ENCODE measurements at places on chromosomes 16 and 17. TPM values are rescaled to one million over a fixed set of nuclear protein-coding genes. Genes with fewer than 3 reads are reported as not detected.

TP53TG3B gene
- polyA plus RNA-seq: not detected

- no peak for DNase-seq
These were observed 23.1 kb downstream of the COPRS start for GRCh38 chr17:31835984-31836383.

GRCh38 chr16:57526498-57526897, 9.9 kb downstream of the CCDC102A start:
- no peak for DNase-seq

- no peak for DNase-seq
These were observed 77.1 kb upstream of the RPL38 start for GRCh38 chr17:74126179-74126900.

KIF1C gene
- 56.5 TPM for polyA plus RNA-seq

HOXB5 gene
- not detected for polyA plus RNA-seq

DNA sequence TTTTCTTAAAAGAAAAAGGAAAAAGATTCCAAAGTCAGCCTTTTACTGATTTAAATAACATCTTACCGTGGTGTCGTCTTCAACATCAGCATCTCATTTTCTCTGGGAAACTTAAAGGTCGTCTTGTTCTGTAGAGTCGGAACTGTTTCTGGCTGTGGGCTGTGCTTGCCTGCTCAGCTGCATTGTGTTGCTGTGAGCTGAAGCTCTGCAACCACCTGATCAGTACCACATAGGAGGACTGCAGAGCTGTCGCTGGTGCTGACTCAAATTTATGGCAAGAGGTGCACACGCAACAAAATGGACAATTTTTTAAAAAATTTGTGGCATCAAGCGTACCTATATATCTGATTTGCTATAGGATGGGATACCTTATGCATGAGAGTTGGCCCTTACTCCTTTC, at the start of gene OMG:
Gene OMG (minus strand): TSS at position 150 of the 400 bp plus-strand sequence. CDS start 908 bp downstream, outside the sequence.
- DNase-seq: no peak

DNA sequence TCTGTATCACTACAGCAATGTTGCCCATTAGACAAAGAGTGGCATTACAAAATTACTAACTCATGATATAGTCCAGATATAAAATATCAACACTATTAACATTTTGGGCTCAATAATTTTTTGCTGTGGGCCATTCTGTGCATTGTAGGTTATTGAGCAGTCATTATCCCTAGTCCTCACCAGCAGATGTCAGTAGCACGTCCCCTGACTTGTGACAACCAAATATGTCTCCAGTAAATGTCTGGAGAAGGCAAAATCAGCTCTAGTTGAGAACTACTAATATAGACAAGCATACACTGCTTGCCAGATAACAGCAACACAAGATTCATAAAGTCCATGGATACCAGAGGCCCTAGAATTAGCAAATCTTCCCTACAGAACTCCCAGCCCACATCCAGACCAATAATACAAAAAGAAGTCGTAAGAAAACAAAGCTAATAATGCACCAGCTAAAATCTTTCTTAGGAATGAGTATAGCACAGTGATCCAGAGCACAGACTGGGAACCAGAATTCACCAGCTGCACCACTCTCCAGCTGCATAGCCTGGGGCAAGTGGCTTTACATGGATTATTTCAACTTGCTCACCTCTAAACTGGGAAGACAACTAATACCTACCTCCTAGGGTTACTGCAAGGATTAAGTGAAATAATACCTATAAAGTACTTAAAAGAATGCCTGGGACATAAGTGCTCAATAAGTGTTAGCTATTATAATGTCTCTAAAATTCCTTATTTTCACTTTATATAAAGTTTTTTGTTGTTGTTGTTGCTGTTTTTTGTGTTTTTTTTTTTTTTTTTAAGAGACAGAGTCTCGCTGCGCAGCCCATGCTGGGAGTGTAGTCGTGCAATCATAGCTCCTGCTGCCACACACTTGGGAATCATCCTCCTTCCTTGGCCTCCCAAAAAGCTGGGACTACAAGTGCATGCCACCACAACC, 23.7 kb downstream of the HELZ start:
- peak; percentile 44 for DNase-seq

SLC35G6 gene
- not detected for polyA plus RNA-seq

GRCh38 chr17:76834870-76835269, 33.3 kb upstream of the MGAT5B start:
- DNase-seq: no peak

- no peak for DNase-seq
These were observed 507 bp downstream of the SERPINF1 start for GRCh38 chr17:1762233-1762900.

NEUROD2 gene
- polyA plus RNA-seq: not detected

DNA sequence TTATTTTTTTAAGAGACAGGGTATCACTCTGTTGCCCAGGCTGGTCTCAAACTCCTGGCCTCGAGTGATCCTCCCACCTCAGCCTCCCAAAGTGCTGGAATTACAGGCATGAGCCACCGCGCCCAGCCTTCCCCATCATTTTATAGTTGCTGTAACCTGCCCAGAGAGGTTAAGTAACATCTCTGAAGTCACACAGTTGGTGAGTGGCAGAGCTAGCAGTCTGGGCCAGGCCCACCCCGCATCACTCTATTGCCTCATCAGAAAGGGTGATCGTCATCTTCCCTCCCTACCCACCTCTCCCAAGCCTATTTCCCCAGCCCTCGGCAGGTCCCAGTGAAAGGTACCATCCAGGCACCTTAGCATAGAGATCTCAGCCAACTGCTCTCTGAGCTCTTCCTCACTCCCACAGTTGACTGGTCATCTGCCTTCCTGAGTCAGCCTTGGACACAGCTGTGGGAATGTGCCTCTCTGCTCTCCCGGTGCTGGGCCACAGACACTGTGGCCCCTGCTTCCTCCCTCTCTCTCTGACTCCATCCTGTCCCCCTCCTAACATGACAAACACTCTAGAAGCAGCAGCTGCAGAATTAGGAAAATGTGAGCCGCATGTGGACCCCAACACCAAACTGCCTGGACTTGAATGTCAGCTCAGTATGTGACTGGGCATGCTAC, 57.1 kb downstream of the SCNN1B start:
- DNase-seq: no peak

GRCh38 chr16:17831330-17831729, 360.6 kb upstream of the XYLT1 start:
- no peak for DNase-seq

GRCh38 chr16:4675864-4676786, 17.2 kb upstream of the NUDT16L1 start:
- DNase-seq: no peak

DNA sequence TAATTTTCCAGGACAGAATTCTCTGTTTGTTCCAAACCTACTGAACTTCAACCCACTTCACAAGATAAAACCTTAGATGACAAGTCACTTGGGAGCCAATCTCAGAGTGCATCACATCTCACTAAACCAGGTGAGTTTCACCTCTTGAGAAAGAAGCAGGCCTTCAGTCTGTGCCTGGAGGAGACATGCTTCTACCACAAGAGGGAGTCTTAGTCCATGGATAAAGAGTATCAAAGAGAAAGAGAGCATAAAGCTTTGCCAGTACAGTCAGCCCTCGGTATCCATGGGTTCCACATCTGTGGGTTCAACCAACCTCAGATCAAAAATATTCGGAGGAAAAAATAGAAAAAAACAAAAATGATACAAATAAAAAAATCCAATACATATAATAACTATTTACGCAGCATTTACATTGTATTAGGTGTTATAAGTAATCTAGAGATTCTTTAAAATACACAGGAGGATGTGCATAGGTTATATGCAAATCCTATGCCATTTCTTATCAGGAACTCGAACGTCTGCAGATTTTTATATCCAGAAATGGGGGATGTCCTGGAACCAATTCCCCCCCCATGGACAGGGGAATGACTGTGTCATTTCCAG, 37.7 kb downstream of the DUSP14 start:
- peak; percentile 66 for DNase-seq

DNA sequence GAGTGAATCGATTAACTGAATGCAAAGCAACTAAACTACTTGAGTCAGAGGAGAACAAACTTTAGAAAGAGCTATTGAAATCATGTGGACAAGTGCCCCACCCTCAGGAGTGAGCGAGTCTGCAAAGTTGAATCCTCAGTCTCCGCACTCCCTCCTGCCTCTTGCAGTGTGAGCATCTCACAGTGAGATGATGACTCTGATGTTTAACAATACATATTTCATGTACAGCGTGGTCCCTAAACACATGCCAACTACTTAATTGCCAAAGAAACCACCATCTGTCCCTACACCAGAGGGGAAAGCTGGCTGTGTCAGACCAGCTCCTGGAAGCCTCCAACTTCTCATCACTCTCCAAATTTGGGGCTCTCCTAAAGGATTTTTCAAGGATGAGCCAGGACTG, 31.2 kb downstream of the PIMREG start:
- DNase-seq: peak; percentile 11

GRCh38 chr16:89473136-89473712, 17.1 kb downstream of the ANKRD11 start:
- no peak for DNase-seq

MAP2K4 gene
- polyA plus RNA-seq: 23.3 TPM

DNA sequence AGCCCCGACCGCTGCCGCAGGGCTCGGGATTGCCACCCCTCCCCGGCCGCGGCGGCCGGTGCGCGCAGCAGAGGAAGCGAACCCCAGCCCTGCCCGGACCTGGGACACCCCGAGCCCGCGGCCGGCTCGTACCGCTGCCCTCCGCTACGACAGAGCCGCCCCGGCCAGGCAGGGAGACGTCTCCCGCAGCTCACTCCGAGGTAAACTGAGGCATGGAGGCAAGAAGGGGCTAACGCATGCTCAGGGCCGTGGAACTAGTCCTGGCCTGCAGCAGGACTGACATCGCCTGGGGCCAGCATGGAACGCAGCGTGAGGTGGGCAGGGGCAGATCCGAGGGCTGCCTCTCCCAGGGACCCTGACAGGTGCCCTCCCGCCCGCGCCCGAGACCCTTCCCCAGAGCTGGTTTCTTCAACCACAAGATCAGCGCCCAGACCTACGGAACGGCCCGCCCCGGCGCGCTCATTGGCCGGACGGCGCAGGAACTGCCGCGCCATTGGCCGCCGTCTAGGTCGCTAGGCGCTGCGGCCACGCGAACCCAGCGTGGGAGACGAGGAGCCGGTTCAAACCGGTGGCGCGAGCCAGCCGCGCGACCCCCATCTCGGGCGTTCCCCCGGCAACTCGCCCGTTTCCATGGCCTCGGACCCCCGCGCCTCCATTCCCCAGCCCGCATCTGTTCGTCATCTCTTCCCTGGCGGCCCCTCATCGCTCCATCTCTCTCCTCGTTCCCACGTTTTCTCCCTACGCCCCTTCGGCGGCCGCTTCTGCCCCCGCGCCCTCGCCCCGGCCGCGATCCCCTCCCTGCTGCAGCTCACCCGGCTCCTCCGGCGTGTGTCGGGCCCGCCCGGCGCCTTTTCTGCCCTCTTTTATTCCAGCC, at the start of gene SLC43A2:
Gene SLC43A2 (minus strand): TSS at position 853 of the 874 bp plus-strand sequence. CDS start 960 bp downstream, outside the sequence.
- peak; percentile 78 for DNase-seq

DNA sequence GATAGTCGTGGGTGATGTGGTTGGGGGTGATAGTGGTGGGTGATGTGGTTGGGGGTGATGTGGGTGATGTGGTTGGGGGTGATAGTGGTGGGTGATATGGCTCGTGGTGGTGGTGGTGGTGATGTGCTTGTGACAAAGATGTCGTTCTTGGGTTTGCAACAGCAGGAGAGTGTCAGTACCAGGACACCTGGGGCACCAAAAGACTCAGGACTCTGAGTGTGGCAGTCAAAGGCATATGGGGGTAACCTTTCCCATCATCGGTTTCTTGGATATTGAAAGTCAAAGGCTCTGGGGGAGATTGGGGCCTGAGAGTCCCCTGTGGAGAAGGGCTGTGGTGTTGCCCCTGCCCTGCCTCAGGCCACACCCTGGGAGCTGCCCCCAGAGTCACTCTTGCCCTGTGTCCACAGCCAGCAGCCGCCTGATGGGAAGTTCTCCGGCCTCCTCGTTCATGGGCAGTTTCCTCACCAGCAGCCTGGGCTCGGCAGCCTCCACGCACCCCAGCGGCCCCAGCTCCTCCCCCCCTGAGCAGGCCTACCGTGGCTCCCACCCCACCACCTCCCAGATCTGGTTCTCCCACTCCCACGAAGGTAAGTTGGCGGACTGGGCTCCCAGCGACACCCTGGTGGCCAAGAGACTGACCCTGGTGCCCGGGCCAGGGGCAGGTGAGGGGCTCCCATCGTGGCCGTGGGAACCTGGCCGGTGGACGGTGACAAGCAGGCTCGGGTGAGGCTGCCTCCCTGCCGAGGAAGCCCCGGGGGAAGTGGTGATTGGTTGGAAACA, 31.3 kb downstream of the BAHCC1 start:
- no peak for DNase-seq

- peak; percentile 30 for DNase-seq
These were observed 18.2 kb upstream of the NXPH3 start for GRCh38 chr17:49557312-49558024.

DNA sequence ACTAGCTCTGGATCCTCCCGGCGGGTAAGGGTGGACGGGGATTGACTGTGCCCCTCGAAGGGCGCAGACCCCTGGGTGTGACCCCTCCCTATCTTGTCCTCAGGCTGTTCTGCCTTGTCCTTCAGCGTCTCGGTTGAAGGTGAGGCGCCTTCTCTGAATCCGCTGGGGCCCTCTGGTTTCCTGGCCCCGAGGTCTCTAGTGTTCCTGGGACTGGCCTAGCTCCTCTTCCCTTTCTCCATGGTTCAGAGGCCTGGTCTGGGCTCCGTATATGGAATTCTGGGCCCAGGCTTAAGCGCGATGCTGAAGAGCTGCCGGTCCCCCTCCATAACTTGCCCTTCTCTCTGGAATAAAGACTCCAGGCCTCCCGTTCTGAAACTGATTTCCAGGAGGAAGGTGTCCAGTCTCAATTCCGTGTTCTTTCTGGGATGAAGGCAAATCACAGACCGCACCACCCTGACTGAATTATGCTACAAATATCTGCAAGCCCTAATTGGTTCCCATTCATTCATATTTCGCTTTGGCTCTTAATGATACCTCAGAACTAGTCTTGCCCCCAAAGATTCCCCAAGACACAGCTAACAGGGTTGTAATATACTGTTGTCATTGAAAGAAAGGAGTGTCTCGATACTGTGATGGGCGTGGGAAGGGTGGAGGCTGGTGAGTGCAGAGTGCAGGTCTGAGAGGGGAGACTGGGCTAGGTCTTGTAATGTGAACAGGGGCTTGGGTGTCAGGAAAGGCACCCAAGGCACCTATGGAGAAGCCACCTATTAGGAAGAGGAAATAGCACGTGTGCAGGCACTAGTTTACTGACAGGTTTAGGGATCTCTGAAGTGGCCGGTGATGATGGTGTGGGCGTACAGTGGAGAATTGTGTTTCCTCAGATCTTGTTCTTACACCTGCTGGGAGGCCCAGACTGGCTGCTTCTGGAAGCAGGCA, 851 bp downstream of the EDC4 start:
- peak; percentile 36 for DNase-seq

DNA sequence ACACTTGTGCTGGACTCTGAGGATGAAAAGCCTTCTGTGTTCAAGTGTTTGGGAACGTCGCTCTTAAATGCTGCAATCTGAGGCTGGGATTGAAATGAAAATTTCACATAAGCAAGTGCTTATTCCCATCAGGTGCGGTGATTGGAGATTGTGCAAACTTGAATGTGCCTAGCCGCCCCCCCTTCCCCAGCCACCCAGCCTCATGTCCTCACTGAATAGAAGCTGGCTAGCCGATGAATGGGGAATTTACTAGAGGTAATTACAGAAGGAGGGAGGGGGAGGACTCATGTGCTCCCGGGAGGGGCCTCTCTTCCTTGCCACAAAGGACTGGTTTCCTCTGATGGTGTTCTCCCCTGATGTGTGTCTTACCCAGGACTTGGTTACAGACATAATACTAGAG, 544.8 kb upstream of the EEF2KMT start:
- no peak for DNase-seq
